ENCODE measurements at places on chromosomes 12 and 14.

DNA sequence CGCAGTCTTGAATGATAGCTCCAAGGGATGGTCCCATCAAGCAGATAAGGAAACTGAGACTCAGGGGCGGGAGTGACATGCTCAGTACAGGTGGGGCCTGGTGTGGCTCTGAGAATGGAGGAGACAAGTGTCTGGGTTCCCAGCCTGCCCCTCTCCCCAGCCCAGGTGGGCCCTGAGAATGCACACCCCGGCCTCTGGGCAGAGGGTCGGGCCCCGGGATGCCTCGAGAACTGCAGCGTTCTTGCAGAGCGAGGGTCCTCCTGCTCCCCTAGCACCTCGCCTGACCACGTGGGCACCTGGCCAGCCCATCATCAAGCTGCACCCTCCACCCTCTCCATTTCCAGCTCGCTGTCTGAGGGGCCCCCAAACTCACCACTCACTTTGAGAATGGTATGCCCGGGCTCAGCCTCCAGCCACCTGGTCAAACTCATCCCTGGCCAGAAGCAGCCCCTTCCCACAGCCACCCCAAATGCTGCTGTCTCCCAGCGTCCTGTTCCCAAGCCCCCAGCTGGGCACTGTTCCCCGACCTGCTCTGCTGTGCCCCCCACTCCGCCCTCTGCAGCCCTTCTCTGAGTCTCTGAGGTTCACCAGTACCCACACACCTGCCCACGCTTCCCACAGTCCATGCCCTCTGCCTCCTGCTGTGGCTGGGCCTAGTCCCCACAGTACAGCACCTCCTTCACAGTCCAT is 44.3 kb downstream of the CYP46A1 start:
- peak; percentile 6 for DNase-seq

DNA sequence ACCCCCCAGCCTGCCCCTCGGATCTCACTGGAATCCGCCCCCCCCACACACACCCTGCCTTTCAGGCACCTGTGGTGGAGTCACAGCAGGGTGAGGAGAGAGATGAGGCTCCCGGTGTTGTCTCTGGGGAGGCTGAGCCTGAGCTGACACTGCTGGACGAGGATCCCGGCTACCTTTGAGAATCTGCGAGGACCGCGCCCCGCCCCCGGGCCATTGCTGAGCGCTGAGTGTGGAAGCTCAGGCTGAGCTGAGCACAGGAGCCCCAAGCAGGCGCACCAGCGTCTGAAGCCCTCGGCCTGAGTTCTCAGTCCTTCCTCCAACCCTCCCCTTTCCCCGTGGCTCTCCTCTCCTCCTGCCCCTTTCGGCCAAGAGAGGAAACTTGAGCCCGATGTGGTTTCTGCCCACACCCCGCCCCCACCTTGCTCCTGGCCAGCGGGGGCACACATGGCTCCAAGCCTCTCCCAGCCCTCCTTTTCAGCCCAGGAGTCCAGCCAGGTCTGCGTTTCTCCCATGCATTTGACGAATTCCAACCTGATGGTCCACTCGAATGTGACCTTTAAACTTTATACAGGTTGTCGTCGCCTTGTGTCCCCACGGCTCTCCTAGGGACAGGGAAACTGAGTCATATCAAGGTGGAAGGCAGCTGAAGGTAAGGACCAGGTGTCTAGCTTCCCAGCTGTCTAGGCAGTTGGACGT is at the start of gene NFE2:
NFE2 (minus strand) TSS at position 284 of the 696 bp plus-strand sequence. CDS start 5,767 bp downstream, outside the sequence.
- DNase-seq = peak; percentile 80

DNA sequence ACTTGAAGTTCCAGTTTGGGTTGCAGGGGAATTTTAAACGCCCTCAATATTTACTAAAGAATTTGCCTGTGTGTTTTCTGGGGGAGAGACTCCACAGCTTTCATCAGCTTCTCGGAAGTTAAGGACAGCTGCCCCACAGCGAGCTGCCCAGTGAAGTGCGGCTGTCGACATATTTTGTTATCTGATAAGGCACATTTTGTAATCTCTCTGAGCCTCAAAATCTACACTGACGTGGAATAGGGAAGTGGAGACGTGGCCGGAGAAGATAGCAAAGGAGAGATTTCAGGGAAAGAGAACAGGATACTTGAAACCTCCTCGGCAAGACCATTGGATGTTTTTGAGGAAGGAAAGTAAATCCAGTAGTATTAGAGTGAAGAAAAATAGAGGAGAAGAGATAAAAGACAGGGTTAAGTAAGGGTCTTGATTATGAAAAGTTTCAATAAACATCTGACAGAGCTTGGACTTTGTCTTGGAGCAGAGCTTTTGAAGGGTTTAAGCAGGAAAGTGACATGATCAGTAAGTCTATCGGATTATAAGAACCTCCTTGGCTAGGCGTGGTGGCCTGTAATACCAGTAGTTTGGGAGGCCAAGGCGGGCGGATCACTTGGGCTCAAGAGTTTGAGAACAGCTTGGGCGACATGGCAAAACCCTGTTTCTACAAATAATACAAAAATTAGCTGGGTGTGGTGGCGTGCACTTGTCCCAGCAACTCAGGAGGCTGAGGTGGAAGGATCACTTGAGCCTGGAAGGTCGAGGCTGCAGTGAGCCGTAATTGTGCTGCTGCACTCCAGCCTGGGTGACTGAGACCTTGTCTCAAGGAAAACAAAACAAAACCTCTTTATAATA is 1.1 kb downstream of the POLR3B start:
- no peak for DNase-seq

GRCh38 chr12:126706300-126706699 is 1560.7 kb upstream of the TMEM132C start:
- no peak for DNase-seq

DNA sequence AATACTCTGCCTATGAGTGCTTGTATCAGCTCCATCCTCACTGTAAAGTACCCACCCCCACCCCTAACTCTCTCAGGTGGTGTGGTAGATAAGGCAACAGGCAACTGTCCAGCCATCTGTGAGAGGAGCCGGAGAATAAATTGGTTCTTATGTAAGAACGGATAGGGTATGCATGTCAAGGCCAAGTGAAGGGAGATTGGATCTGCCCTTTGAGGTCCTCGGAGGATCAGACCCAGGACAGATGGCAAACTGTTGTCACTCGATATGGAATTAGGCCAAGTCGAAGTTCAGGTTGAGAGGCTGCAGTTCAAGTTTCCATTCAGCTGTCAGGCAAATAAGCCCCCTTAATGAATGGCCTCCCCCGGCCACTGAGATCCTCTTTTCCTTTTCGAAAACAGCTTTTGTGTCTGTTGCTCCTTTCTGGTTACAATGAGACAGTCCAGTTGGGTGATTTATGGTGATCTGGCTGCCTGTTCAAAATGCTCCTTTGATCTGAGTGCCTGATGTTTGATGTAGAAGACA is 120.3 kb downstream of the VRK1 start:
- DNase-seq = no peak

- no peak for DNase-seq
Measured at GRCh38 chr12:41188841-41189394, 798 bp downstream of the PDZRN4 start.

DNA sequence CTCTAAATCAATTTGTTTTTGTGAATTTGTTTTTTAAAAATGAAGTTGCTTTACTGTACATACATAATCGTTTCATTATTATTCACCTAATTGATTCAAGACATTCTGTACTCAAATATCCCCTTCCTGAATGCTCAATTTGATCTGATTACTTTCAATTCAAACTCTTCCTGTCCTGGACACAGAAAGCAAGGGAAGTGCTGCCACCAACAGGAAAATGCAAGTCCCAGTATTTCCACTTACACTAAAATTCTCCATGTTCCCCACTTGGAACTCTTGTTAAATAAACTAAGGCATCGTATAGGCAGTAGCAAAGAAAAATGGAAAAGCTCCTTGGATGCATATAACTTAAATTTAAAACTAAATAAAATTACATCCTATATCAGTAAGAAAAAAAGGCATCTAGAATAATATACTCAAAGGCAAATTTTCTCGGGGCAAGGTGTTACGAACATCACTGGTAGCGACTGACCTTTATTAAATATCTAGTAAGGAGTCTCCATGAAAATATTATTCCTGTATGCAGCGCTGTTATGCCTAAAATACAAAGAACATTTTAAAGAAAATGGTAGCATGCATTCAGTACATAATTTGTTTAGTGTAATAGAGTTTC is 72.0 kb upstream of the DBX2 start:
- DNase-seq = no peak

DNA sequence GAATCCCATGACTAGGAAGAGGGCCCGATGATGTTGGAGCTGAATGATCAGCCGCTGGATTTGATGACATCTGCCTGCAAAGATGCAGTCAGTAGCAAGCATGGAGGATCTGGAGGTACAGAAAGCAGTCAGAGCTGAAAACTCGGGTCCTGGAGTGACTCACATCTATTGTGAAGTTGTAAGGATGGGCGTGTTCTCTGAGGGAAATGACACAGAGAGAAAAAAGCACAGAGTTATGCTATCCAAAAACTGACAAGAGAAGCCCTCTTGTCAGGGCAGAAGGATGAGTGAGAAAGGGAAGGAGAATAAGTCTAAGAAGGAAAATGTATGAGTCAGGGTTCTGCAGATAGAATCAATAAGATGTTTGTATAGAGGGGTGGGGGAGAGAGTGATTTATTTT is 380.4 kb upstream of the CCDC196 start:
- DNase-seq = no peak

DNA sequence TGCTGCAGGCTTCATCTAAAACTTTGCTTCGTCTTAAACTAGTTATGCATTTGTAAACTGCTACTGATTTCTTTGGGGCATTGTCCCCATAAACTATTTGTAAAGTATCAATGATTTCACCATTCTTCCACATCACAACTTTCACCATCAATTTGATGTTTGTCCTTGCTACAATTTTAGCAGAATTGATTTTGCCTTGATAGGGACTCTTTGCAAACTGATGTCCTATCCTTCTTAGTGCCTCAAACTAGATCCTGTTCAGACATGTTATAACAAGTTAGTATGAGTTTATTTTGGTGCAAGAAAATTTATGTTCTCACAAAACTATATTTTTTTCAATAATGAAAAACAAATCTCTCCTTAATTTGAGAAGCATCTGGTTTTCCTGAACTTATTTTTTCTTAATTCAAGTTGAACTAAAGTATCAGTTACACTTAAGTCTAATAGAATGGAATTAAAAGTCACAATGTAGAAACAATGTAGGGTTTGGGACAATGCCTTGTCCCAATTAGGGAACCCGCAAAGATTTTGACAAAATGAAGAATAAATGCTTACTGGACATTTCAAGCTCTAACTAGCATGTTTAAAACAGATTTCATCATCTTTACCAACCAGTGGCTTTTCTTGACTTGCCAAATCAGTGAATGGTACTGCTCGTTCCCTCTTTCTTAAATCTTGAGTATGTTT is 10.1 kb upstream of the ARID4A start:
- no peak for DNase-seq

- DNase-seq = no peak
Measured at GRCh38 chr12:94790370-94790769, 140.0 kb upstream of the TMCC3 start.

GRCh38 chr14:69610874-69611171 is 573 bp upstream of the SUSD6 start:
- DNase-seq = no peak

DNA sequence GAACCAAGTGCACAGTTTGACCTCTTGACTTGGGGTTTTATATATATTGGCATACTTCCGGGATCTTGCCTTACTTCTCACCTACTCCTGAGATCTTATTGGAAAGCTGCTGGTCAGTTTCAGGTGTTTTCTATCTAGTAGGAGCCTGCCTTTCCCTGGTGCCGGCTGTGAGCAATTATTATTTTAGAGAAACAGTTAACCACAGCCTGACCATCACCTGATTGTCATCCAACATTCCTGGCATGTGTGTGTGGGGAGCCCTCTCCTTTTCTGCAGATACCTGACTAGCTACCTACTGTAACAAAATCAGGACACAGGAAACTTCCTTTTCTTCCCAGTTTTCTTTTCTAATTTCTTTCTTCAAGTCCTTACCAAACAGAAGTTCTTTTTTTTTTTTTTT is 220.4 kb downstream of the ATP23 start:
- DNase-seq = no peak

DNA sequence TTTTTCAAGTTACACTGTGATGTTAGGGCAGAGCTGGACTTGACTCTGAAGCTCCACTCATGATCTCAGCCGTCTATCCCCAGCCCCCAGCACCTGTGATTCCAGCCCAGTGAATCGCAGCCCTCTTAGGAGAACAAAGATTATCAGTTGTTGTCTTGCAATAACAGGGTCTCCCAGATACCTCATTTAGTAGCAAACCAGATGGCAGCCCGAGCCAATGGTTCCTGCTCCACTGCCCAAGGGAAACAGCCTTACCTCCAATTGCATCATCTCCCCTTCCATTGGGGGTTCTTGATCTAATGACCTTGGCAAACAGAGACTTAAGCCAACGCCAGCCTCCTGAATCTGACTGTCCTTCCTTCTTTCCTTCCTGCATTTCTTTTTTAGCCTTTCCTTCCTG is 371.2 kb downstream of the BCL11B start:
- no peak for DNase-seq

DNA sequence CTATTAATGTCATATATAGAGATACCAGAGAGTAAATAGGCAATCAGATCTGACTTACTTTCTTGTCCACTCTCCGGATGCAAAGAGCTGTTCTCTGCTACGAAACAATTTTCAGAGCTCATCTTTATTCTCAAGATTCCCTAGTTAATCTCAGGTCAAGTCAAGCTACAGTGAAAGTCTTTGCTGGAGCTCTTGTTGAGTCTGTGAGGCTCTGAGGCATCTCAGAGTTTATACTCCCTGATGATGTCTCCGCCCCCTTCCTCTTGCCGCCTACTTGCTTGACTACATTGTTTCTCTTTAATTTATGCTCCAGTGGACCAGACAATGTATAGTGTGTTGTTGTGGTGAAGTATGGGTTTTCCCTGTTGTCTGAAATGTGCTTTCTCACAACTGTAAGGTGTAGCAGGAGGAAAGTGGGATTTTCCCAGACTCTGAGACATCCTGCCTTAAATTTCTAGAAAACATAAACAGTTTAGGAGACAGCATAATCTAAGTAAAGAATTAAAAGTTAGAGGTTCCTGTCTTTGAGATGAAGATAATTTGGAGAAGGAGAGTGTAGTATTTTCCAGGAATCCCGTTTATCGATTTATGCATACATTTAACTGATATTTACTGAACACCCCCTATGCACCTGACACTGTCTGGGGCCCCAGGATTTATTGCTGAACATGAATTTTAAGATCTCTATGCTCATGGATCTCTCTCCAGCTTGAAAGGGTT is at the start of gene CD69:
CD69 (minus strand) TSS at position 203 of the 720 bp plus-strand sequence; CDS start at position 122, 81 bp downstream.
- DNase-seq = no peak

DNA sequence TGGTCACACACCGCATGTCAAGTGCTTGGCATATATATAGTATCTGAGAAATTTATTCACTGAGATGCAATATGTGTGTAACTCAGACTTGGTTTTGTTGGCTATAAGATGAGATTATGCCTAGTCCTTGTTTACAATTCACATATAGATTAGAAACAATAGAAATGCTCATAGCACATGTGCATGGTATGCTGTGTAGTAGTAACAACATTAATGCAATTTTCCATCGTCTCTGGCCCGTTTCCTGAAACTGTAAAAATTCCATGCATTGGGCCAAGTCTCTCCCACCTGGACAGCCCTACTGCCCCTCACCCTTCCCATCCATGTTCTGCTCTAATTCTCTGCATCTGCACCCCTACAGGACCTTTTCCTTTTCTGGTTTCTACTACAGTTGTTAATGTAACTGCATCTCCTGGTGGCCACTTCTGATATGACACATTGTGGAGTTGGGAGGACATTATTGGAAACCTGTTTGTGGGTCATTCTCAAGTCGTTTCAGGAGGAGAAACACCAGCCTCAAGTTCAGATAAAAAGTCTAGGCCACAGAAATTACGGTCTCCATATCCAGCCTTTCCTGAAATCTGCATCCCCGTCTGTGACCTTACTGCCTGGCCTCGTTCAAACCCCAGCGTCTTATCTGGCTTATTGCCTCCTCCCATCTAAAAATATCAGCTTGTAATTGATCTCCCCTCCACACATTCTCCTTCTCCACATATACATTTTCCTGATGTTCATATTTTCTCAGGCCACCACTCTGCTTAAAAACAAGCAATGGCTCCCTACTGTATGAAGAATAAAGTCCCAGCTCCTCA is 37.5 kb downstream of the EMP1 start:
- peak; percentile 32 for DNase-seq
